Right cardiac atrium (tissue), 5 donors: ENCODE measurements at places on chromosomes 3 and 15. TPM values are rescaled to one million over a fixed set of nuclear protein-coding genes. Genes with fewer than 3 reads are reported as not detected.

VWA5B2 gene
- total RNA-seq = not detected

GRCh38 chr15:59380902-59381610 lies 8.4 kb upstream of the MYO1E start:
- DNase-seq = no peak

DNA sequence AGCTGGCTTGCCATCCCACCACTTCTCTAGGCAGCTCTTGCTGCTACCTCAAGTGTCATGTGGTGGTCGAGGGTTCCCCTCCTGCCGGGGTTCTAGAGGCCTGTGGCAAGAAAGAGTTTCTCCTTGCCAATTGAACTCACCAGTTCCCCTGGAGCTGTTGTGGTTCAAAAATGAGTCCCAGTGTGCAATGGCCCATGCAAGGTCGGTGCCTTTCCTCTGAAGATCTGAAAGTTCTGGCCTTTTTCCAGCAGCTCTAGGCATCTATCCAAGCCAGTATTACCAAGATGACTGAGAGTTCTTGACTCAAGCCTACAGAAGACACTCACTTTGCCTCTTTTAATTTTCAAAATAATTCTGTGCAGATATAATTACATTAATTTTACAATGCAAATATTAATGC lies 163.6 kb downstream of the KCNMB2 start:
- DNase-seq = no peak

MUC13 gene
- total RNA-seq = not detected

GRCh38 chr15:101810876-101811275 lies 1.1 kb upstream of the OR4F15 start:
- DNase-seq = no peak

DNA sequence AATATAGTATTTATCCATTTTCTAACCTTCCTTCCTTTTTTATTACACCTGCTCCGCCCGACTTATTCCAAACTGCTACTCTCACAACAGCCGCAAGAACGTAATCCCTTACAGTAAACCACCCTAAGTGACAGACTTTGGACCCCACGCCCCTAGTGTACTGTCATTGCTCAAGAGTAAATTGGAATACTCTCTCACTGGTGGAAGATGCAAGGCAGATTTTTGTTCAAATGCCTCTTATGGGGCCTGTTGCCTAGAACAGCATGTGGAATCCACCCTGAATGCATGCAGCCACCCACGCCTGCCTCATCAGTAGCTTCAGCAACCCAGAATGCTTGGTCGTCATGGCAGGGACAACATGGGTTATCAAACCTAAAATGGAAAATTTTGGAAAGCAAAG lies 226.2 kb upstream of the ST8SIA2 start:
- DNase-seq = no peak

SCN11A gene
- total RNA-seq = not detected

REC114 gene
- total RNA-seq = 7.2 TPM

RTF1 gene
- 25.0 TPM for total RNA-seq

- no peak for DNase-seq
Measured at GRCh38 chr15:92667970-92668485, 12.5 kb upstream of the FAM174B start.

DNA sequence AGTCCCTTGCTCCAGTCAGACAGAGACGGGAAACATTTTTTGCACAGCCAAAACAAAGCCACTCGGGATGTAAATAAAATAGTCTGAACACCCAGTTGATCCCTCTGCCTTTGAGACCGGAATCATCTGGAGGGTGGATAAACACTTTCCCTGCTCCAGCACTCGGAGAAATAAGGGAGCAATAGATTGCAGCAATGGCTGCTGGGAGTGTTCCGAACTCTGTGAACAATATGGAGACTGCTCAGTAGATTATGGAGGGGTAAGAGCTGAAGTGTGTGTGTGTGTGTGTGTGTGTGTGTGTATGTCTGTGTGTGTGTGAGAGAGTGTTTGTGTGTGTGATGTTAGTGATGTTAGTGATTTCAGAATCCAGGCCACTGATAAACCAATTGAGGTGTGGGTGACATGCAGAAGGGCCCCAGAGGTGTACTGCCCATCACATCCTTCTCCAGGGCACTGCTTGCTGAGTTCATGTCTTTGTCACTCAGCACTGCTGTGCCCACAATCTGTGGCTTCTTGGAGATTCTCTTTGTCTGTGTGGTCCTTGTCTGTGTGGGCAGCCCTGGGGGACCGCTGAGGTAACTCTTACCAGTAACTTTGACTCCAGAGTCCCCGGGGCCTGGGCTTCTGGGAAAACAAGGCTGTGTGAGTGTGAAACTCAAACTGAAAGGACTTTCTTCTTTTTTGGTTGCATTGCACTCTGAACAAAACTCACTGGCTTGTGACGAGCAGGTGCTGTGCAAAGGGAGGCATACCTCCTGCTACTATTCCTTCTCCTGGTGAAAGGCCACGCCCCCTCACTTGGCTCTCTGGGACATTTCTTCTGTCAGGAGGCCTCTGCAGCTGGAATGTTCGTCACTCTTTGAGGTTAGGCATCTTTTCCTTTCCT lies 23.0 kb downstream of the CRYGS start:
- DNase-seq = no peak

- no peak for DNase-seq
Measured at GRCh38 chr3:157465741-157466140, 29.1 kb downstream of the PTX3 start.

ATP13A5 gene
- total RNA-seq = not detected
